NCI-H524 (cell line): ENCODE measurements at places on chromosomes 16 and 17.

GRCh38 chr16:57172721-57173290, 13.0 kb downstream of the PSME3IP1 start:
- no peak for DNase-seq

- DNase-seq: no peak
Observed at GRCh38 chr17:55693254-55694216, 29.1 kb downstream of the TMEM100 start.

GRCh38 chr17:40735016-40735415, 20.1 kb downstream of the KRT25 start:
- DNase-seq: no peak

DNA sequence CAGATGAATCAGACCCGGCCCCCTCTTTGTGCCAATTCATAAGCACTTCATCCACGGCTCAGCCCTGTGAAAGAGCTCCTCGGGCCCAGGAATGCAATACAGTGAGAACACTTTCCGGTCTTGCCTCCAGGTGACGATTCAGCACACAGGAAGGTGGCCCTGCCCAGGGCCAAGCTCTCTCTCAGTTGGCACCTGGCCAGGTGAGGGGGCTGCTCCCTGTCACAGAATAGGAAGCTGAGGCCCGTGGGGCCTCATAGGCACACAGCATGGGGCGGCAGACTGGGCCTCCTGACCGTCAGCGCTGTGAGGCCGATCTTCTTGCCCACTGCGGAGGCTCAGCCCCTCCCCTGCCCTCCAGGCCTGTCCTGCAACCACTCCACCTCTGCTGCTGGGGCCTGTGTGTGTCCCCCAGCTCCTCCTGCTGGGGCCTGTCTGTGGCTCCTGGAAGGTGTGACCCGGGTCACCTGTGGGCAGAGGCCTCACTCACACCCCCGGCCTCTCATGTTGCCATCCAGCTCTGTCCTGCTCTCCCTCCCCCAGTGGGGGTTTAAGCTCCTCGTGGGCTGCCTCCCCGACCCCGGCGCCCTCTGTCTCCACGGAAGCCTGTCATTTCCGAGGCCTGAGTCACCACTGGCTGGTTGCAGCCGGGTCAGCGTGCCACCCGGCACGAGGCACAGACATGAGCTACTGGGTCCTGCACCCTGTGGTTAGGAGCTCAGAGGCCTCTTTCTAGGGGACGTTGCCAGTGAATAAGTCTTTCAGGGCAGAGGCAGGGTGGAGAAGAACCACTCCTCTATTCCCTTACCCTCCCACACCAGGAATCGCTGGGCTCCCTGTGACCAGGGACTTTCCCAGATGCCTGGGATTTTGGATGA, 114.4 kb downstream of the SEC14L1 start:
- DNase-seq: no peak

DNA sequence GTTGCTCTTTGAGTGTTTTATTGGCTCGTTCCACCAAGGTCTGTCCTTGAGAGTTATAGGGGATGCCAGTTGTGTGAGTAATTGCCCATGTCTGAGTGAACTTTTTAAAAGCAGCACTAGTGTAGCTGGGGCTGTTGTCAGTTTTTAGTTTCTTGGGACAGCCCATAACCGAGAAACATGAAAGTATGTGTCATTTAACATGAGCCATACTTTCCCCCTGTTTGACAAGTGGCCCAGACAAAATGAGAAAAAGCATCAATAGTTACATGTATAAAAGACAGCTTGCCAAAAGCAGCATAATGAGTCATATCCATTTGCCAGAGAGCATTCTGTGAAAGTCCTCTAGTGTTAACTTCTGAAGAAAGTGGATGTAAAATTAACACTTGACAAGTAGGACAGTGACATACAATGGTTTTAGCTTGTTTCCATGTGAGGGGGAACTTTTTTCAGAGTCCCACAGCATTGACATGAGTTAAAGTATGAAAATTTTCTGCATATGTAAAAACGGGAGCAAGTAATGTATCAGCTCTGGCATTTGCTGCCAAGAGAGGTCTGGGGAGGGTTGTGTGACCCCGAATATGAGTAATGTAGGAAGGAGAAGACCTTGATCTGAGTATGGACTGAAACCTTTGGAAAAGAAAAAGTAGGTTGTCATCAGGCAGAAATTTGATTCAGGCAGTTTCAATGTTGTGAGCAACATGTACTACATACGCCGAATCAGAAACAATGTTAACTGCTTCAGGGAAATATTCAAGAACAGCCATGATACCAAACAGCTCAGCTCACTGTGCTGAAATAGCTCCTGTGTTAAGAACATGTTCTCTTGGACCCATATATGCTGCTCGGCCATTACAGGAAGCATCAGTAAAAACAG, 56.8 kb upstream of the ARL4D start:
- no peak for DNase-seq

- DNase-seq: no peak
Observed at GRCh38 chr17:7417056-7417655, 3.0 kb upstream of the SPEM1 start.

DNA sequence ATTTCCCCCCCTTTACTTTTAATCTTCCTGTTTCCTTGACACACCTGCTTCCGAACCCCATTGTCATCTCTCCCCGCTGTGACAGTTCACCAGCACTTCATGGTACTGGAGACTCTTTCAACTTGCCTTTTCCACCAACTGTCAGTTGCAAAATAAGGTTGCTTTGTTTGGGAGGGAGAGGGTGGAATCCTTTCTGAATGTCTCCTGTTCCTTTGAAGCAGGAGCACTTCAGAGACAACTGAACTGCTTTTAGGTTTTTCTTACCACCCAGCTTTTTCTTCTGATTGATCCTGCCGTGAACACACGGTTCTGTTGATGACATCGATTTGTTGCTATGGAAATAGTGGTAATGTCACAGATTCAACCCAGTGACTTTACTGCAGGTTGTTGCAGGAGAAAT, 42.0 kb downstream of the RPA1 start:
- DNase-seq: no peak

- DNase-seq: no peak
Observed at GRCh38 chr17:54971147-54971546, 2.6 kb downstream of the STXBP4 start.

DNA sequence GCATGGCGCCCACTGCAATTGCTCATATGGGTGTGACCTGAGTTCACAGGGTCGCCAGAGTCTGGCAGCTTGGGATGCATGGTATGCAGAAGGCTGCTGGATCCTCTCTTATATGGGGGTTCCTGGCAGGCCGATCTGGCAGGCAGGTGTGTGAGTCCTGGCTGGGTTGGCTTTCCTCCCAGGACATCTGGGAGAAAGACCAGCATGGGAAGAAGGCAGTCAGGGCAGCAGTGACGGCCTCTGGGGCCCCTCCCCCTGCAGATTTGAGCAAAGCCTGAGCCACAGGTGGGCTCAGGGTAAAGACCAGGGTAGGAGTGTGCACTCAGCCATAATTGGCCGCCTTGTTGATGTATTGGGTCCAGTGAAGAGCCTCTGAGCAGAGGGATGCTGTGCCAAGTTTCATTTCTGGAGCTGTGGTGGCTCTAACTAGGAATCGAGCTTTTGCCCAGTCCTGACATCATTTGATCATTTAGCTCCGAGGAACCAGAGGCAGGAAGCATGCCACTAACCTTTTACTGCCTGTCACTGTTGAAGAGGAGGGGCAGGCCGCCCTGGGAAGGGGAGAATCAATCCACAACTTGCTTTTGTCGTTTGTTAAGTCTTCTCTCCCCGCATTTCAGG, 174.3 kb downstream of the CCDC182 start:
- DNase-seq: no peak

- DNase-seq: no peak
Observed at GRCh38 chr17:81257533-81257932, 18.4 kb downstream of the NDUFAF8 start.

DNA sequence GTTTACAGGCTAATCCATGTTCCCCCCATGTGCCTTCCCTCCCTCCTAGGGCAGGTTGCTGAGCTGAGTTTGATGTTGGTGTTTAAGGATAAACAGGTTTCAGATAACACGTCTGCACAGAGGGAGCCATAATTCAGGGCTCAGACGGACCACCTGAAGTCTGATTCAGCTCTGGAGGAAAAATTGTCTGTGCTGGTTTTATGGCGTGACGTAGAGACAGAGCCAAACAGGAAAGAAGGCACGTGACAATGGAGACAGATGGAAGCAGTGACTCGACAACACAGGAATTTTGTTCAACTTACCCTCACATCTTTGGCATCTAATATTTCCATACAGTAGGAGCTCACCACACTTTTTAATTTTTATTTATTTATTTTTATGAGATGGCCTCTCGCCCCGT, 10.7 kb upstream of the USP10 start:
- no peak for DNase-seq

- DNase-seq: no peak
Observed at GRCh38 chr17:64547319-64547718, 40.5 kb downstream of the CEP95 start.

GRCh38 chr16:22685459-22685830, 128.5 kb upstream of the HS3ST2 start:
- DNase-seq: no peak

DNA sequence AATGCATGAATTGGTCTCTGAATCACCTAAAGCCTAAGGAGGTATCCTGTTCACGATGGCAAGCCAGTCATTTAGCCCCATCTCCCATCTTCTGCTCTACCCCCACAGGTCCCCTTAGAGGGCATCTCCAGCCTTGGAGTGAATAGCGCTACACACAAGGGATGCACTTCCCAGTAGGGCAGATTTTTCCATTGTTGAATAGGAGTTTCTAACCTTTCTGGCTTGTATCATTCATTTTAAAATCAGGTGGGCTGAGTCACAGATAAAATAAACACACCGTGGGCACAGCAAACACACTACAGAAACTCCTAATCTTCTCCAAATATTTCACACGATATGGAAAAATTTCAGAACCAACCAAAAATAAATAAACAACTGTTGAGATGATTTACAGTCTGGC, 201.2 kb upstream of the NOG start:
- no peak for DNase-seq

- peak; percentile 6 for DNase-seq
Observed at GRCh38 chr17:48228720-48229119, 121.2 kb downstream of the SNX11 start.

DNA sequence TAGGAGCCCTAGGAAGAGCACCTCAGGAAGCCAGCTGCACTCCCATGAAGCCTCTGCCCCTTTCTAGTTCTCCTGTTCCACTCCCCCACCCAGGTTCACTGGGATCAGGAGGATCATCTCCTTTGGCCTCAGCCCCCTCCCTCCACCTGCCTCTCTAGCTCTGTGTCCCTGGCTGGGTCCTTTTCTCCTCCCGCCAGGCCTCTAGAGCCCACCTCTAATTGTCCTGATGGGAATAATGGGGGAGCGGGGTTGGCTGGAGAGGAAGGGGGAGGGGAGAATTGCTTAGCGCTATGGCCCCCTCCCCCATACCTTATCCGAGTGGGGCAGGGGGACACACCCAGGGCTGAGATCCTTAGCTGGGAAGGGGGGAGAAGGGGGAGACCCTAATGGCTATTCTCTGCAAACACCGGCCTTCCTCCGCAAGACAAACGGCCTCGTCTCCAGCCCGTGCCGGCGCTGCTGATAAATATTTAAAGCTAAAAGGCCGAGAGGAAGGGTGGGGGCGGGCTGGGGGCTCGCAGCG, 997 bp downstream of the HOXB7 start:
- no peak for DNase-seq

GRCh38 chr17:28366605-28367004, 1.6 kb upstream of the SEBOX start:
- DNase-seq: no peak

GRCh38 chr16:1071561-1072225, 854 bp upstream of the SSTR5 start:
- DNase-seq: no peak

DNA sequence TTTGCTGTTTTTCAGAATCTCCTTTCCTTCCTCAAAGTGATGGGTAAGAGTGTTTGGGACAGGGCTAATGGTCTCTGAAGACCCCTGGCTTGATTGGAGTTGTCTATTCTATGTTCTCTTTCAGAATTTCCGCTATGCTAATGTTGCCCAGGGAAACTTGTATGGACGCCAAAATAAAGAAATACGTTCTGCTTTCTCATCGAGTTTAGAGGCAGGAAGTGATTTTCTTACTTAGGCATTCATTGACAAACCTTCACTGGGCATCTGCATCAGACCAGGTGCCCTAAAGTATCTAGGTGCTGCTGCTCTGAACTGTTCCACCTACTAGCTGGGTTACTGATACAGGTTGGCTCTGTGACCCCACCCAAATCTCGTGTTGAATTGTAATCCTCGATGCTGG, 787.9 kb upstream of the EEF2KMT start:
- DNase-seq: no peak

DNA sequence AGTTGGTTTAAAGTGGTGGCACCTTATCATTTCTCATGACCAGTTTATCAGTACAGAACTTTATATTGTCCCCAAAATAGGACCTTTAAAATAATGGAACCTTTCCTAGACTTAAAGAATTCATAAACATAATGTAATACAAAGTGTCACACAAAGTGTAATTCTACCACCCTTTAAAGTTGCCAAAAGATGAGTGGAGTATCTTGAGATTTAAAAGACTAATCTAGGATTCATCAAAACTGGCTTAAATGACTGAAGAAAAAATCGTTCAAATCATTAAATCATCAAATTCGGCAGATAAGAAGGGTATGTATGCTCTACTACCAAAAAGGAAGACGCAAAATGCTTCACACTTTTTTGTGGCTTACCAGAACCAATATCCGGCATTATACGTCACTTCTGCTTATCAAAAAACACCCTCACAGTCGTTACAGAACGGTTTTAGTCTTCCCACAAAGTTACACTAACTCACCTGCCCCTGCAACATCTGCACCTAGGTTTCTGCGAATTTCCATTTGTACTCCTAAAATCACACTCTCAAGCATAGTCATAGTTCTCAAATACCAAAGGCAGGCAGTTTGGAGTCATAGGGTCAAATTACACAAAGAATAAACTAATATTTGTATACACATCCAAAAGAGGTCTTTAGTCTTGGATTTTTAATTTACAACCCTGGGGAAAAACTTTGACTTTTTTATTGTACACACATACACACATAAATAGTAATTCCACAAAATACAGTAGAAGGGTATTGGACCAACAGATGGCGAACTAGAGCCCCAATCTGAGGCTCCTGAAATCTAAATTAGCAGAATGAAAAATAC, 1.4 kb upstream of the KANSL1 start:
- DNase-seq: peak; percentile 82

GRCh38 chr17:32253117-32253611, 12.5 kb upstream of the RHBDL3 start:
- DNase-seq: peak; percentile 88
